BJ (cell line): ENCODE measurements at places on chromosomes 12 and 14.

- no peak for DNase-seq
Measured at GRCh38 chr12:52396656-52397055, 9.5 kb downstream of the KRT82 start.

DNA sequence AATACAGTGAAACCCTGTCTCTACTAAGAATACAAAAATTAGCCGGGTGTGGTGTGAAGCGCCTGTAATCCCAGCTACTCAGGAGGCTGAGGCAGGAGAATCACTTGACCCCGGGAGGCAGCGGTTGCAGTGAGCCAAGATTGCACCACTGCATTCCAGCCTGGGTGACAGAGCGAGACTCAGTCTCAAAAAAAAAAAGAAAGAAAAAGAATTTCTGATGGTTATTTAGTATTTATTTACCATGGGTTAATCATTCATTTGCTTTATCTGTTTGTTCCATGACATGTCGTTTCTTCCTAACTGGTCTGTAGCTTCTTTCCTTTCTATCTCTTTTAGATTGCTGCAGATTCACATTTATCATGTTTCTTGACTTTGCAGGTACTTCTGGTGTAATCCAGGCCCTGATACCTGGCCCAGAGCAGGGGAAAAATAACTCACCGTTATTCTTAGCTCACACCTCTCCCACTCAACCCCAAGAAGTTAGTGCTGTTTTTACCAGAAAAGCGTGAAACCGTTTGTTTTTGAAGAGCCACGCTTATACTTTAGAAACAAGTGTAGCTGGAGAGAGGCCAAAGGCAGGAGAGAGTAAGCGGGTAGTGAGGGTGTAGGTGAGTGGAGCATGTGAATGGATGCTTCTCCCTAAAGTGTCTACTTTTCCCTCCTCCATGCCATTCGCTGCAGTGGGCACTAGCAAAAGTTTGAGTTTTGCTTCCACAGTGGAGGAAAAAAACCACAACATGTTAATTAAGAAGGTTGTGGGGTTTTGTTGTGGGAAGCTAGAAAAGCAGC lies 45.4 kb downstream of the SRGAP1 start:
- no peak for DNase-seq

GRCh38 chr12:52669426-52669825 lies 10.8 kb downstream of the KRT1 start:
- DNase-seq = no peak

GRCh38 chr12:69921831-69922230 lies 96.8 kb downstream of the MYRFL start:
- DNase-seq = no peak
